ENCODE measurements at places on chromosomes 4 and X. TPM values are rescaled to one million over a fixed set of nuclear protein-coding genes. Genes with fewer than 3 reads are reported as not detected.

GRCh38 chrX:150872773-150873336 is 25.6 kb downstream of the CD99L2 start:
- no peak for DNase-seq

The MID1IP1 gene
- total RNA-seq: 28.4 TPM

GRCh38 chr4:41573502-41574001 is 35.6 kb downstream of the LIMCH1 start:
- DNase-seq: no peak

DNA sequence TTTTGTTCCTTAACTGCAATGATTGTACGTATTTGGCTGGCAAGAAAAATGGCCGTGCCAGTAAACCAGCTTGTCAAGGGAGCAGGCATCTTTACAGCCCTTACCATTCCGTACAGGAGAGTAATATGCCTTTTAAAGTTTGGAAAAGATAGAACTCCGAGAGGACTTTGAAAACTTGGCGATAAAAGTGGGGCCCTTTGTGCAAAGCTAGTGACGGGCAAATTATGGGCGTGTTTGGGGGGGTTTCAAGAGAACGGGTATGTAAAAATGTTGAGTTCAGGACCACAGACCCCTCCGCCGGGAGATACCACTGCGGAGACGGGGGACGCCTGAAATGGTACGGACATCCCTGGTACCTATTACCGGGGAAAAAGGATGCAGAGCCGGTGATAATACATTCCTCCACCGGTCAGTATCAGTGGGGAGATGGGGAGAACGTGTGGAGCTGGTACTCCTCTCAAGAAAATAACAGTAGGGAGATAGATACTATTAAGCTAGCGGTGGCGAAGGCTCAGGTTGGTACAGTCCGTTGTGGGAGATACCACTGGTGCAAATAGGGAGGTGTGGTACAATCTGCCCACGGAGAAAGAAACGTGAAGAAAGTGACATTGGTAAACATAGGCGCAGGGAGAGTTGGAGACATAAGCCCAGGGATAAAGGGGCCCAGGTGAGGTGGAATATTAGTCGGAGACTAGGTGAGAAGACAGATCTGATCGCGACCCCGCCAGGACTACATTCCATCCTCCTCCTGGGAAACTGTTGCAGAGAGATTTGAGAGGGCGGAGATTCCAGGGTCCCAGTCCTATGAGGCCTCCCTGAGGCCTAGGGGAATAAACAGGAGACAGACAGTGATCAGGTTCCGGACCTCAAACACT is 14.5 kb downstream of the SPACA5 start:
- peak; percentile 76 for DNase-seq

DNA sequence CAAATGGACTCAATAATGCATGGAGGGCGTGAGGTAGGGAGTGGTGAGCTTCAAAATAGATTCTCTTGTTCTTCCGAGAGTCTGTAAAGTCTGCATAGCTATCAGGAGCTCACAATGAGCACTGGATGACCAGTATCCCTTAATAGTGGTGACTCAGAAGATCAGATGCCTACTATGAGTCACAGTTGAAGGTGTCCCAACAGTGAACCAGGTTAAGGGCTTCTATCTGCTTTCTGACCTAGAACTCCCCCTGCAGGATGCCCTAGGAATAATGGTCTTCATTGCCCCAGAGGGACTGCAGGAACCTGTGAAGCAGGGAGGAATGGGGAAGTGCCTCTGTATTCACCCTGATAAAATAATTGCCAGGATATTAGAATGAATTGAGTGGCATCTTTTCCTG is 22.1 kb downstream of the DGKK start:
- no peak for DNase-seq

- DNase-seq: no peak
Observed at GRCh38 chr4:109816894-109817293, 1.3 kb downstream of the GAR1 start.
